Fibroblast of gingiva (primary cell): ENCODE measurements at places on chromosomes 1 and 21.

- DNase-seq, result no peak
Observed at GRCh38 chr21:42248783-42249597, 30.1 kb downstream of the ABCG1 start.

DNA sequence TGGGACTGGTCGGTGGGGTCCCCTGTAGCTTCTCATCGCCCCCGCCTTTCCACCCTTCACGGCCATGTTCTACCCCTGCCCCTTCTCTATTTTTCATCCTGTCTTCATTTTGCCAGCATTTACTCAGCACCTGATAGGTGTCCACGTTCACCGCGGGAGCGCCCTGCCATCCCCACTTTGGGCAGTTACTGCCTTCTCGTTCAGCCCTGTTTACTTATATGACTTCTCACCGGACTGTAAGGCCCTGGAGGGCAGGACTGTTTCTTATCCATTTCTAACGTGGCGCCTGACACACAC, 380 bp downstream of the MFN2 start:
- no peak for DNase-seq

GRCh38 chr1:114668784-114669561, 876 bp downstream of the DENND2C start:
- peak; percentile 3 for DNase-seq

DNA sequence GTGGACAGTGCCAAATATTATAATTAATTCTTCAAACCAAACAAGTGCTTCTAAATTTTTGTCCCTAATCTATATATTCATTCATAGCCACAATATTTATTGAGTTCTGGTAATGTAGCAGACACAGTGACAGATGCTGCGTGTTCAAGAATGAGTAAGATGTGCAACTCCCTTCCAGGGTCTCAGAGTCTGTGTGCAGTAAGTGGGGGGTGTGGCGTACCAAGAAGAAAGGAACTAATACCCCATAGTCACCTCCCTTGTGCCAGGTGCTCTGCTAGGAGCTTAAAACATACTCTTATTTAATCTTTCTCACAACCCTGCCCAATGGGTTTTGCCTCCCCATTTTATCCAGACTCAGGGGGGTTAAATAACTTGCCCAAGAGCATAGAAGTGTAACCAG, 358.7 kb downstream of the BARHL2 start:
- DNase-seq, result no peak

DNA sequence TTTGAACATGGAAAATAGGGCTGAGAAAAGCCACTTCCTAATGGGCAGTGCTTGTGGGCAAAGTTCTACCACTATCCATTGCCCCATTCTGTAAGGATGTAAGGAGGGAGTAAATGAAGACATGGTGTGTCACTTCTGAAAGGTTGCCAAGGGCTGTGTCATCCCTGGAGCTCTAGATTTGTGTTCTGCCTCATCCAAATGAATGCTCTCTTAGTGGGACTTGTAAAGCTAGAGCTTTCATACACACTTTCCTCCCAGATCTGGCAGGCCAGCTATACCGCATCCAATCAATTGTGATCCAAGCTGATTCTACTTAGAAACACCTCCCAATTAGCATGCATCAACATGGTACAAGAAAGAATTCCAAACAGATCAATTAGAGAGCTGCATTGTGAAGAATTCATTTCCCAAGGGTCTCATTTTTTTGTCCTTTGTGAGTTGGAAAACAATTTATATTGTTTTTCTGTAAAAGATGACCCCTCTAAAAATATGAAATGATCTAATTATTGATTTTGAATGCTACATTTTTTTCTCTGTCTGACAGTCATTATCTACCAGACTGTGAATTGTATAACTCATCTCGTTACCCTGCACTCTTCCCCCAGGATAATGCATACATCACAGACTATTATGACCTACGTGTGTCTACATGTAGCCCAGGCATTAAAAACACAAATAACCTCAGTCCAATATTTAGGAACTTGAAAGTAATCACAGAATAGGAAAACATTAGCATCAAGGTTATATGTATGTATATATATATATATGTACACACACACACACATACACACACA, 117.1 kb upstream of the DUSP10 start:
- DNase-seq, result peak; percentile 87

- DNase-seq, result no peak
Observed at GRCh38 chr1:65412256-65412983, 8.0 kb upstream of the LEPR start.

DNA sequence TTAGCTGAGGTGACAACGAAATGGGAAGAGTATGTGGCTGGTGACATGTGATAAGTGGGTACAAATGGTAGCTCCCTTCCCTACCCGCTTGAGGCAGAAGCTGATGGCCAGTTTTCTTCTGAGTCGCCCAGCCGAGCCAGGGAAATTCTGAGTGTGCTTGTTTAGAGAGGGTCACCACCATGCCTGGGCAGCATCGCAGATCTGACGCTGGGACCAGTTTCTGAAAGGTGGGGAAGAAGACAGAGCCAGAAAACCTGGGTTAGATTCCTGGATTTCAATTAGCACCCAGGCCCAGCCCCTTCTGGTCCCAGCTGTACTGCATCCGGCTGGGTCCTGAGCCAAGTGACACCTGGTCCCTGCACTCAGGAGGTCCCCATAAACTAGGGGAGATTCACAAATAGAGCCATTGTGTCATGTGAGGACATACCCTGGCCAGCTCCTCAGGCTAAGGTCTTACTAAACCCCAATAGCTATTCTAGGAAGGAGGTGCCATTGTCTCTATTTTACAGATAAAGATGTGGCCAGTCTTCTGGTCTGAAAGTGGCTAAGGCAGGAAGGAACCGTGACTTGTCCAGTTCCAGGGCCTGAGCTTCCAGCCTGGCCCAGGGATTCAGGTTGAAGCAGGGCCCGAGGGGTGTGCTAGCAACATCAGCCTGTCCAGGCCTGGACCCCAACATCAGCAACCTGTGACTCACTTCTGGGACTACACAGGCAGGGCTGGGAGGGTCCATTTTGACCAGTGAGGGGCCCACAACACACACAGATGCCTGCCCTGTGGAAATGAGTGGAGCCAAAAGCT, 1.7 kb upstream of the TMEM61 start:
- no peak for DNase-seq
